NCI-H2107 (cell line): ENCODE measurements at places on chromosomes 5 and 9.
A peak's percentile ranks its signal among the peaks of the same experiment; 100 is the strongest.

GRCh38 chr9:82147798-82148425, 159.3 kb downstream of the SPATA31D1 start:
- no peak for DNase-seq

DNA sequence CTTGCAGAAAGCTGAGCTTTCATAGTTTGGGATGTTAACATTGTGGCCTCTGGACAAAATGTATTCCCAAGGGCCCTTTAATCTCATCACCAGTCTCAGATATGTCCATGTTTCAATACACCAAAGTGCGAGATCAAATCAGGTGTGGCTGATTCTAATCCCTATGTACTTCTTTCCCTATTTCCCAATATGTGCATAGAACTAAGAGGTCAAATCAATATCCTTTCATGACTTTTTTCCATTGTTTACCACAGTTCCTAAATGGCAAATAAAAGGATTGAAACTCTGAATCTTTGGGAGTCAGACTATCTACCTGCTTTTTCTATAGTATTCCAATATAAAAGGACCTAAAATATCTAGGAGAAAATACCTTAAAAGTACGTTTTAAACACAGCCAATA, 105.0 kb downstream of the FBXO38 start:
- no peak for DNase-seq

GRCh38 chr9:97958812-97959511, 21.0 kb upstream of the HEMGN start:
- DNase-seq, result no peak

- no peak for DNase-seq
Measured at GRCh38 chr5:153658606-153659005, 168.1 kb downstream of the GRIA1 start.

DNA sequence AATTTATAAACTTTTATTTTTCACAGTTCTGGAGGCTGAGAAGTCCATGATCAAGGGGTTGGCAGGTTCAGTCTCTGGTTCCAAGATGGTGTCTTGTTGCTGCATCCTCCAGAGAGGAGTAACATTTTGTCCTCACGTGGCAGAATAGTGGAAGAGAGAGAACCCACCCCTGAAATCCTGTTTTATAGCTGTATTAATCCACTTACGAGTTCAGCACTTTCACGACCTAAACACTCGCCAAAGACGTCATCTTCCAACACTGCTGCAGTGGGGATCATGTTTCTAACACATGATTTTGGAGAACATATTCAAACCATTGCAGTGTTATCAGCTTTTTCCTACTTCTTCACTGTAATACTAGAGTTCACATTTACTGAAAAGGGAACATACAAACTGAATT, 233.0 kb upstream of the ATP10B start:
- DNase-seq, result no peak

DNA sequence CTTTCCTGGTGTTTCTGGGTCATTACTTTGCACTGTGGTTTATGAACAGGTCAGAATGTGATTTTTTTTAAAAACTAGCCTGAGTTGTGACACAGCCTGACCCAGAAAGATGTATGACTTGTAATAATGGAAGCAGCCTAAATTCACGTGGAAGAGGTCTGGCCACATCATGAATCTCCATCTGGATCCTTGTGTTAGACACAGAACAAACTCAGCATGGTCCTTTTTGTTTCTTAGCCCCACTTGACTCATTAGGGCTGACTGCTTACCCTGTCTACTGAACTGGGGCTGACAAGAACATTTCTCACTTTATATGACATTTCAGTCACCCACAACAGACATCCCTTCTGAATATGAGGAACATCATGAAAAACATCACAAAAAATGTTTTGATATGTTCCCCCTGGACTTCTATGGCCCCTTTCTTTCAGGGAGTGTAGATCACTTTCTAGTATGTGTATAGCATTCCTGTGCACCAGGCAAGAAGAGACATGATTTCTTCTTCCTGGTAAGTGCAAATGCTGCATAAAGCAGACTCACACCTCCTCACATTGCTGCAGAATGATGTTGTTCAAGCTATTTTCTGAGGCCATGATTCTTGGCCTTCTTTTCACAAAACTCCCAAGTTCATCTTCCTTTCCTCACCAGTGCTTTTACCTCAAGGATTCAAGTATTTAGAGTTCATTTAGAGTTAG, 52.3 kb downstream of the ZNF622 start:
- no peak for DNase-seq

DNA sequence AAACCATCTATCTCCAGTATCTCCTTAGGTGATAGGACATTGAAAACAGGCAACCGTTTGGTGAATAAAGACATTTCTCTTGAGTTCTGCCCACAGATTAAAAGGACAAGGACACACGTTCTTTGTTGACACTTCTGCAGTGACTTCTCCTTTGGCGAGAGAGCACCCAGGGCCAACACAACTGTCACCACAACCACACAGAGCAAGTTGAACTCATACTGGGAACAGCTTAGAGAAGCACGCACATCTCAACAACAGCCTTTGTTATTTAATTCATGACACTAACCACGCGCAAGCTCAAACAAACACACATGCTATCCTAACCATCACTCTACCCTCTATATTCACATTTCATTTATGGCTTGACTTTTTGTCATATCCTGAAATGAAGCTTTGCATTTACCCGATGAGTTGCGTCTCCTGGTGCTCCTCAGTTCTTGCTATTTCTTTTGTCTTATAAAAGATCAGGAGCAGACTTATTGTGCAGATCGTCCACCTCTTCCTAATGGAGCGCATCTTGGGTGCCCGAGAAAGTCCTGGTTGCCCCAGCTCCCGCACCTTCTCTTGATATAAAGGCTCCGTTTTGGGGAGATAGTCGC, 543 bp downstream of the ST8SIA4 start:
- DNase-seq, result no peak

- no peak for DNase-seq
Measured at GRCh38 chr9:83130541-83130940, 67.6 kb upstream of the RASEF start.

GRCh38 chr9:72509053-72509452, 12.4 kb upstream of the TMC1 start:
- no peak for DNase-seq

DNA sequence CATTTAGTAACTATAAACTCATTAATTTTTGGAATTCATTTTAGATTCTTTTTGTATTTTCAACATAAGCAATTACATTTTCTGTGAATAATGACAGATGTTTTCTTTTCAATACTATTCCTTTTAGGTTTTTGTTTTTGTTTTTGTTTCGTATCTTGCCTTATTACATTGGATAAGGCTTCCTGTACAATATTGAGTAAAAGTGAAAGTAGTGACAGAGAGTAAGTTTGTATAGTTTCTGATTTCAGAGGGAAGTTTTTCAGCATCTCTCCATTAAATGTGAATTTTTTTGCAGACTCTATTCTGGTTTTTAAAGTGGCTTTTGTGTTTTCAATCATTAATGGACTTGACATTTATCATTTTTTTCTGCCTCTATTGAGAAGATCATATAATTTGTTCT, 12.8 kb upstream of the CAMK4 start:
- no peak for DNase-seq

GRCh38 chr5:135062216-135063055, 28.4 kb upstream of the PITX1 start:
- no peak for DNase-seq

GRCh38 chr9:99850736-99851499, 29.2 kb downstream of the NR4A3 start:
- DNase-seq, result no peak

DNA sequence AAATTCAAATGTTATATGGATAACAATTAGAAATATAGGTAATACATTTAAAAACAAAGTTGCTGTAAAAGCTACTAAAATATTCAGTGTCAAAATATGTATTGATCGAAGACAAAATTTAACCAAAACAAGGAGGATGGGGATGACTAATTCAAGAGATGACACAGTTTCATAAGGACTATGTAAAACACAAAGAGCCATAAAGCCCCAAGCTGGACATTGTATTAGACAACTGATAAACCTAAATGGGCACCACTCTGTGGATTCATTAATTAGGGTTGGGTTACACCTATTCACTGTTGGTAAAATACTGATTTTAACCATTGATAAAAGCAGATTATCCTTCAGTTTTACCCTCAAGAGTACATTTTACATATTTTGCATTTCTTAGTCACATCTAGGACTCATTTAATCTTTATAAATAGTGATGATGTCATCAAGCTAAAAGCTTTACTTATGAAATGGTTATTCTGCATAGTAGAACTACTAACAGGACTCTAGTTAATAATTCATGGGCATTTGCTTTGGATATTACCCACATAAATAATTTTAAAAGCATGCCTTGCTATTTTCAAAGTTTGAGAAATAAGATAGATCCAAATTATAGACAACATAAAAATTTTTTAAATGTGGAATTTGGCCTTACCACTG, 13.7 kb downstream of the TUT7 start:
- DNase-seq, result no peak

DNA sequence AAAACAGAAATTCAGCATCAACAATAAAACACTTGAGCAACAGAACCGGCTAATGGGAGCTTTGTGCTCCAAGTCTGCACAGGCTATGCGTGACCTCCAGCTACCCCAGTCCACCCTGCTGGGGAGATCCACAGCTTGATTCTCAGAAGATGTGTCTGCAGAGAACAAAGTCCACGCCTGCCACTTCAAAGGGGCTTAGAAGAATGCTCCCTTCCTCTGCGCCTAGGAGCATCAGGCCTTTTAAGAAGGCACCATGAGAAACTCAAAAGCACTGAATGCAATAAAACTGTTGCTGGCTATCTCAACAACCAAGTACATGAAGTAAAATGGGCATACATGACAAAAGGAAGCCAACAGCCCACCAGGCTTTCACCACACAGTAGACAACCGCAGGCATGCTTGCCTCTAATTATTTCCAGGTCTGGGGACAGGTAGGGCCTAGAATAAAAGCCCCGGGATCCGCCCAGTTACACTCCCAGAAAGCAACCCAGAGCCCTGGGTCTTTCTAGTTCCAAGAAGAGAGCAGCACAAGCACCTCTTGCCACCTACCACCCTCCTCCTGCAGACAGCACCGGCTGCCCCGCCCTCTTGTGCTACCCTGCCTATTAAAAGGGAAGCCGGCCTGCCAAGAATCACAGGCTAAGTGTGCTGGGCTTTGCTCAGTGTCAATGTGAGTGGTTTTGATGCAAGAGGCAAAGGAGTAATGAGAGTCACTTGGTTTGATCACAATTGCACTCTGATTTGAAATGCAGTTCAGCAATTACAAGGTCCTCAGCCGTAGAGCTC, 123.2 kb downstream of the SPOCK1 start:
- DNase-seq, result peak; percentile 41

GRCh38 chr5:39132792-39133191, 58.6 kb upstream of the RICTOR start:
- DNase-seq, result no peak

GRCh38 chr5:40873286-40873880, 32.2 kb downstream of the CARD6 start:
- no peak for DNase-seq

- no peak for DNase-seq
Measured at GRCh38 chr5:7622498-7622897, 226.6 kb downstream of the ADCY2 start.

DNA sequence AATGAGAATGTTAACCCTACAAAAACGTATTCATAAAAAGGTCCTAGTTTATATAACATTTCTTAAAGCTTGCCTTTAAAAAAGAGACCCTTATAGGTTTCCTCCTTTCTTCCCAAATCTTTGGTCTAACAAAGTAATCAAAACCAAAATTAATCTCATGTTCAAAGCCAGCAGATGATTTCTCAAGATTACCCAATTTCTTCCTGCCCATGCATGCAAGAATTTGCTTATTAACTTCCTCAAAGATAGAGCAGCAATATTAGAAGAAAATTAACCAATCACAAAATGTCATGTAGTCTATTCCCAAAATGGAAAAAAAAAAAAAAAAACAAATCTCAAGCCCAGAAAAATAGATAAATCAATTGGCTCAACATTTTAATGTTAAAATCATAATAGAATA, 114.9 kb downstream of the MLLT3 start:
- DNase-seq, result no peak

DNA sequence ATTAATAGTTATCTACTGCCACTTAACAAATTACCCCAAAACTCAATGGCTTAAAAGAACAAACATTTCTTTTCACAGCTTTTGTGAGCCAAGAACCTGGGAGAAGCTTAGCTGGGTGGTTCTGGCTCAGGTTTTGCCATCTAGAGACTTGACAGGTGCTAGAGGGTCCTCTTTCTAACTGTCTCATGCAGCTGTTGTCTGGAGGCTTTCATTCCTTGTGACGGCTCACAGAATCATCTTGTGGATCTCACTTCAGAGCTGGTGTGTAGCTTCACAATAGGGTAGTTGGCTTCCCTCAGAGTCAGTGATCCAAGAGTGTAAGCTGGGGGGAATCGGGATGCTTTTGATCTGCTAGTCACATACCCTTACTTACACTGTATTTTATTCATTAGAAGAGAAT, 81.2 kb upstream of the APC start:
- DNase-seq, result no peak

- DNase-seq, result no peak
Measured at GRCh38 chr5:151740958-151741373, 17.5 kb downstream of the ATOX1 start.

DNA sequence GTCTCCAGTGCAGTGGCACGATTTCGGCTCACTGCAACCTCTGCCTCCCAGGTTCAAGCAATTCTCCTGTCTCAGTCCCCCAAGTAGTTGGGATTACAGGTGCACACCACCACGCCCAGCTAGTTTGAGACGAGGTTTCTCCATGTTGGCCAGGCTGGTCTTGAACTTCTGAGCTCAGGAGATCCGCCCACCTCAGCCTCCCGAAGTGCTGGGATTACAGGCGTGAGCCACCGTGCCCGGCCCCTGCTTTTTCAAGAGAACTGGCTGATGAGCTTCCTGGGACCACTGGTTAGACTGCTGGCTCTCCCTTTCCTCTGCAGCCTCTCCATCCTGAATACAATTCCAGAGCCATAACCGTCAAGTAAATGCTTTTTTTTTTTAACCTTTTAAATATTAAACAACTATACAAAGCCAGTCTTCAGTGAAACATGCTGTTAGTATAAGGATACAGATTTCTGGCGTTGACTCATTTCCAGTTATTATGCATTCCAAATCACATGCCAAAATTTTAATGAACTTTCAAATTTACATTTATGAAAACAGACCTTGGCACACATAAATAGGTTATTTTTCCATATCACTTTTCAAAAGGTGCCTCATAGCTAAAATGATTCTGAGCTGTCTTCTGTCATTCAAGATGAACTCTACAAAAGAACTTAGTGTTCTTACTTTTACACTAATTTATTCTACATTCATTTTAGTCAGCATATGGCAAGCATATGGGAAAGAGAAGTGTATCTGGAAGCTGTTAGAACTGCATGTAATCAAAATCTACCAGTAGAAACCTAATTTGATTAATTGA, 116.0 kb downstream of the MLLT3 start:
- DNase-seq, result no peak

DNA sequence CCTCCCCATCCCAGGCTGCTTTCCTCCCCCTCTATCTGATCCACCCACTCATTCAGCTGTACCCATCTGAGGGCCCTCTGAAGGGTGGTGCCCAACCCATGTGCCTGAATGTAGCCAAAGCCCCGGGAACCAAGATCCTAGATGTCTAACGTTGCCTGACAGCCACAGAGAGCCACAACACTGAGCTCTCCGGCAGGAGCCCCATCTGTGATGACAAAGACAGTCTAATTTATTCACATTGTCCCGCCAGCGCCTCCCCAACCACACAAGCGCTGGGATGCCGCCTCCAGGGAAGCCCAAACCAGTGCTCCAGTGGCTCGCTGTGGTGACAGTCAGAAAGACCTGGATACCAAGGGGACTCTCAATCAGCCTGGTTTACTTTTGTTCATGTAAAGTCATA, 8.4 kb downstream of the IGFBPL1 start:
- no peak for DNase-seq
